ENCODE measurements at places on chromosomes 1 and 21. TPM values are rescaled to one million over a fixed set of nuclear protein-coding genes. Genes with fewer than 3 reads are reported as not detected.

DNA sequence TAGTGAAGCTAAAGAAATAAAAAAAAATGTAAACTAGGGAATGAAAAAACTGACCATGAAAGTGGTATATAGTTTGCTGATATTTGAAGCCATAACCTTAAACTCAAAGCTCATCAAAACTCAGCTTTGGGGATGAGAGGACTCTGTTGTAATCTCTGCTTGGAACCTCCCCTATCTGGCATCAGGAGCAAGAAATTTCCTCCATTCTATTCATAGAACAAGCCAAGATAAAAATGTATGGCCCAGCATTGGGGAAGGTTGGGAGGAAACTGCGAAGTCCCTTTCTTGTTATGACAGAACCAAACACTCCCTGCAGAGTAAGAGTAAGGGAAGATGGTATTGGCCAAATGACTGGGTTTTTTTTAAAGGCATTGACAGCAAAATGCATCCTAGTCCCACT, 35.6 kb downstream of the MCOLN2 start:
- no peak for DNase-seq

GRCh38 chr1:118960026-118960561, 28.0 kb downstream of the TBX15 start:
- DNase-seq = no peak

GRCh38 chr1:25692560-25692959, 76.0 kb downstream of the MAN1C1 start:
- no peak for DNase-seq

The SDHC gene
- total RNA-seq = 151 TPM

The RER1 gene
- total RNA-seq = 151 TPM

The RHOC gene
- 93.8 TPM for total RNA-seq
